ENCODE measurements at places on chromosomes 1 and 21.

- no peak for DNase-seq
Observed at GRCh38 chr1:205925736-205926135, 17.5 kb downstream of the SLC26A9 start.

- no peak for DNase-seq
Observed at GRCh38 chr1:77540501-77541161, 141.8 kb downstream of the ZZZ3 start.

- no peak for DNase-seq
Observed at GRCh38 chr1:47951545-47952235, 45.5 kb downstream of the TRABD2B start.

- no peak for DNase-seq
Observed at GRCh38 chr1:14759042-14759818, 160.7 kb downstream of the KAZN start.

DNA sequence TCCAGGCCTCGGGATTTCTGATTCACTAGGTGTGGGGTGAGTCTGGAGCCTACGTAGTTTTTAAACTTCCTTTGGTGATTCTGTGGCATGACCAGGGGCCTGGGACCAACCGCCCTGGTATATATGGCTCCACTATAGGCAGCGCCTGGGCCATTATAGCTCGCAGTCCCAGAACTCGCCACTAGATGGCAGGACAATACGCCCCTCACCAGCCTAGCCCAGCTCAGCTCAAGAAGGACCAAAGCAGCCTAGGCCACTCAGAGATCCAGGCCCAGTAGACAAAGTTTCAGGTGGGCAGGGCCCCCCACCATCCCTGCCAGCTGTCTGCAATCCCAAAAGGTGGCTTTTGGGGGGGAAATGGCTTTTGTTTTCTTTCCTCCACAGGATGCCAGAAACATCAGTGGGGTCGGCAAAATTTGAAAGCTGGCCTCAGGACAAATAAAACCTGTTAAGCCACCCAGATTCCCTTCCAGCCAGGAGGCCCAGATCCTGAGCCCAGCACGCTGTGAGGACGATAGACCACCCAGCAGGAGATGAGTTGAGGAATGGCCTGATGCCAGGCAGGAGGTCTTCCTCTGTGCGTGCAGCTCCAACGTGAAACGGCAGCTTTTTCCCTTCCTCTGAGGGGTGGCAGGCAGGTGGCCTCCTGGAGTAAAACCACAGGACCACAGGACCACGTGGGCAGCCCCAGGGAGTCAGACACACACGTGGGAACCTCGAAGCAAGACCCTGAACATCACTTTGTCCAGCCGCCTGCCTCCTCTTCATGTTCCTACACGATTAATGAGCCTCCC, 24.8 kb upstream of the TMEM51 start:
- no peak for DNase-seq
